ENCODE measurements at places on chromosomes 7 and 10.

- DNase-seq: no peak
These were observed 44.8 kb upstream of the GRID1 start for GRCh38 chr10:86411281-86411841.

GRCh38 chr10:122328676-122329075 lies 45.8 kb upstream of the PLEKHA1 start:
- no peak for DNase-seq

GRCh38 chr10:88386821-88387773 lies 196.0 kb downstream of the RNLS start:
- DNase-seq: peak; percentile 67

- no peak for DNase-seq
These were observed 191.8 kb downstream of the TRIL start for GRCh38 chr7:28766359-28766758.

DNA sequence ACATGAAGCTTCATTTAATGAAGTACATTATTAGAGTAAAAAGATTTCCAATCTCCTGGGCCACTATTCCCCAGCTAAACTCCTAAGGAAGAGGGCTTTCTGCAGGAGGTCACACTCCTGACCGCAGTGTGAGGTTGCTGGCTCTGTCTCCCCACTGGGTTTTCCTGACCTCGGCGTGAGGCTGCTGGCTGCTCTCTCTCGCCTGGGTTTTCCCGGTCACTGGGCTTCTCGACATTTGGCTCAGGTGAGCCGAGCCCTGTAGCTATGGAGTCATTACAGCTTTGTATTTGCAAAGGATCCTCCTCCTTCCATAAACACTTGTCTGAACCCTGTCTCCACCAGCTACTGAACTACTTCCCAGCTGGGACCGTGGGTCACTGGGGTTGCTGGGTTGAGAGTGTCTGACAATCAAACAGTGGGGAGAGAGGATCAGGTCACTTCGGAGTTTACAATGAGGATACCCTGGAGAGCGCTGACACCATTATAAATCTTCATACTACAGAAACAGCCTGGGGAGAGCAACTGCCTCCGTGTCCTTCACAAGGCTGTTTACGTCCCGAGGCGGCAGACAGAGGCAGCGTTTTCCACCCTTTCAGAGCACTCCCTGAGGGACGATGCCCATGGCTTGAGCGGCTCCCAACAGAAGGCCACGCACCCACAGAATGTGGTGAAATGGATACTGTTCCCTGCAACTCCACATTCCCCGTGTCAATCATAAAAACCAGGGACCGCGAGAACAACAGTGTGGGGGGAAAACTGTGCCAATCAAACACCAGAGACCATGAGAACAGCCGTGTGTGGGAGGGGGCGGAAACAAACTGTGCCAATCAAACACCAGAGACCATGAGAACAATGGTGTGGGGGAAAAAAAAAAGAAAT lies 226.2 kb downstream of the ZMYND11 start:
- peak; percentile 52 for DNase-seq

- DNase-seq: no peak
These were observed 2.2 kb upstream of the DNA2 start for GRCh38 chr10:68474021-68474420.

GRCh38 chr10:68489919-68490318 lies 18.1 kb upstream of the DNA2 start:
- DNase-seq: no peak

DNA sequence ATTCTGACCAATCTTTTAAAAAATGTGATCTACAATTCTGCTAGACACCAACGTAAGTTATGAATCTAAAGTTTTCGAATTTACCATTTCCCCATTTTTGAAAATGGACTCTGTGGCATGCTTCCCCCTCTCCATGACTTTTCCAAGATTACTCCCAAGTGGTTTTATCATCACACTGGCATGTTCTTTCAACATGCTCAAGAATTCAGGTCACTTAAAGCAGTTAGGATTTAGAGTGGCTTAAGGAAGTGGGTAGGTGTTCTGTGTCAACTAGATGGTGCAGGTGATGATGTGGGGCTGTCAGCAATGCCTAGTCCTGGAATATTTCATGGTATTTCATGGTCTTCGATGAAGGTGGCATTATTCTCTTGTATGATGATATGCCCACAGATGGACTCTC lies 164.0 kb upstream of the ASAH2 start:
- DNase-seq: no peak

DNA sequence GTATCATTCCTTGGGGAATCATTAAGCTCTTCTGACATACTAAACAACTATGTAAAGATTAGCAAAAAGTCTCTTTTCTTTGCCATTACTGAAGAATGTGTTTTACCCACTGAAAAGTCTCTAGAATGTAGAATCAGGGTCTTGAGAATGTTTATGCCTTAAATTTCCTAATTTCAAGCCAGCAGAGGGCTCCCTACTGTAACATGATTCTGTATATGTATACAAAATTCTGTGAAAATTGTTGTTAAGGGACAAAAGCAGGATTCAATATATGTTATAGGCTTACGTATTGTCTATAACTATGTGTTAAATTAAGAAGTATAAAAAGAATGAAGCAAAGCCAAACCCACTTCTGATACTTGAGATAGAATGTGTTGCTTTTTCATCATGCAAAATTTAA lies 296.9 kb upstream of the DGKB start:
- peak; percentile 62 for DNase-seq
